ENCODE measurements at places on chromosomes 3 and 15.
A peak's percentile ranks its signal among the peaks of the same experiment; 100 is the strongest.

DNA sequence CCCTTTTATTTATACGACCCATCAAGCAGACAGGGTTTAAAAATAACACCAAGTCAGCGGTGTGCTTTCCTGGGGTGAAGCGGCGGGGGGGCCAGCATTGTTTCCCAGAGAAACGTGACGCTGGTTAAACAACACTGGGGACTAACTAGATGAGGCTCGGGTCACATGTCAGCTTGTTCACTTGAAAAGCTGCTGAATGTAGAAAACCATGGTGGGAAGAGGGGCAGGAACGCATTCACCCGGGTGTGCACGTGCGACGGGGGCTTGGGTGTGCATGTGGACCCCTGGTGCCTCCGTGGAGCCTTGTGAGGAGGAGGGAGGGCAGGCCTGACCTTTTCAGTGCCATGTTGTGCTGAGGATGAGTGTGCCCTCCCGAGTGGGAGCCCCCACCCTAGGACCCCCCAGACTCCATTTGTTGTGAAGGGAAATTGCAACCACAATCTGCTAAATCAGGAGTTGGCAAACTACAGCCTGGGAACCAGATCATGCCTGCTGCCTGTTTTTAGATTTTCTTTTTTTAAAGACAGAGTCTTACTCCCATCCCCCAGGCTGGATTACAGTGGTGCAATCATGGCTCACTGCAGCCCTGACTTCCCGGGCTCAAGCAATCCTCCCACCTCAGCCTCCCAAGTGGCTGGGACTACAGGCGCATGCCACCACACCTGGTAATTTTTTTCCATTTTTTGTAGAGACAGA, 70.4 kb upstream of the CMTM7 start:
- no peak overlapping the region for H3K27ac ChIP-seq
- peaks cover 5% of the 10 kb centered on the region for H3K27me3 ChIP-seq
- DNase-seq = no peak
- H3K36me3 ChIP-seq = no peaks in the 10 kb centered on the region

GRCh38 chr15:43769584-43770228, 7.1 kb downstream of the ELL3 start:
- H3K4me1 ChIP-seq = no peaks in the 10 kb centered on the region
- no peaks in the 10 kb centered on the region for H3K27me3 ChIP-seq
- H3K36me3 ChIP-seq = peaks cover 34% of the 10 kb centered on the region
- no peak overlapping the region for H3K27ac ChIP-seq
- no peak overlapping the region for H3K4me3 ChIP-seq

DNA sequence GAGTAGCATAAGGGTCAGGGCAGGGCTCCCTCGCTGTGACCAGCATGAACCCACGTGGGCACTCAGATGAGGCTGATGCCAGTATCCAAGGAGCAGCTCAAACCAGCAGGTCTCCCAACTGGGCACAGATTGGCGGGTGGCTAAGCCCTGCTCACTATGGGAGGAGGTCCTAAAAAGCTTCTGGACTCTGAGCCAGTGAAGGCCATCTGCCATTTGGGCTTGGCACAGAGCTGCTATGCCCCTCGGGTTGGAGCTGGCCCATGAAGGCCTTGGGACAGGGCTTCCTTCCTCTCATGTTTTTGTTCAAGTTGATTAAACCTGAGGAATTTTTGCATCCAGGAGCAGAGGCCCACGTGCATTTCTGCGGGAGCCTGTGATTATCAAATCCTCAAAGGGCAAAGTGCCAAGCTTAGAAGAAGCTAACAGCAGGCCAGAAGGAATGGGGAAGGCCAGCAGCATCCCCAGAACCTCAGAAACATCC, 4.3 kb upstream of the STRA6 start:
- no peak for DNase-seq
- H3K36me3 ChIP-seq = no peaks in the 10 kb centered on the region
- H3K4me3 ChIP-seq = no peak overlapping the region
- H3K27me3 ChIP-seq = peaks cover 7% of the 10 kb centered on the region

- H3K27ac ChIP-seq = no peak overlapping the region
- H3K4me1 ChIP-seq = peaks cover 7% of the 10 kb centered on the region
- no peak for DNase-seq
- H3K27me3 ChIP-seq = no peaks in the 10 kb centered on the region
These were observed 122.4 kb upstream of the IL12A start for GRCh38 chr3:159866201-159866746.

- peak overlapping the region; percentile 7 for H3K27ac ChIP-seq
- H3K27me3 ChIP-seq = no peaks in the 10 kb centered on the region
- no peak for DNase-seq
- H3K36me3 ChIP-seq = peaks cover 6% of the 10 kb centered on the region
- no peak overlapping the region for H3K4me3 ChIP-seq
These were observed 118.2 kb downstream of the KLHL25 start for GRCh38 chr15:85676342-85677098.

DNA sequence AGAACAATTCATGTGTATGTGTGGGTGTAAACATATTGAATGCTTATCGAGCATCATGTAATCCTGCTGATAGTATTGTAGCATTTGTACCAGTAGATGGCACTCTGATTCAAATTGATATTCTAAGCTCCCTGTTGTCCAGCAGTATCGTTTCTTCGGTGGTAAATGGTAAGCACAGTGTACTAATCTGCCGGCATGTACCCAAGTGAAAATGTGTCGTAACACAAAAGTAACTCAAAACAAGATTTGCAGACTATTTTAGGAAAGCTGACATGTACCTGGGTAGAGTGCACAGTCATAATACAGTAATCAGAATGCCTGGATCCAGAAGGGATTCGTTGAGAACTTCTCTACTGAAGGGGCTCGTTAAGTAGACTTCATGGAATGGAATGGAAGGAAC, 31.7 kb upstream of the MNS1 start:
- H3K27me3 ChIP-seq = peaks cover 26% of the 10 kb centered on the region
- no peak overlapping the region for H3K27ac ChIP-seq
- DNase-seq = no peak
- H3K36me3 ChIP-seq = no peaks in the 10 kb centered on the region
- peaks cover 3% of the 10 kb centered on the region for H3K4me1 ChIP-seq

- DNase-seq = no peak
- no peaks in the 10 kb centered on the region for H3K4me1 ChIP-seq
- H3K27ac ChIP-seq = no peak overlapping the region
- no peaks in the 10 kb centered on the region for H3K27me3 ChIP-seq
- H3K36me3 ChIP-seq = no peaks in the 10 kb centered on the region
These were observed 14.5 kb downstream of the CSRNP1 start for GRCh38 chr3:39138804-39139415.
